ENCODE measurements at places on chromosomes 1 and 21. TPM values are rescaled to one million over a fixed set of nuclear protein-coding genes. Genes with fewer than 3 reads are reported as not detected.
A peak's percentile ranks its signal among the peaks of the same experiment; 100 is the strongest.

GRCh38 chr1:6389971-6390370 is 3.6 kb downstream of the ACOT7 start:
- DNase-seq: no peak

- DNase-seq: no peak
These were observed 187.4 kb downstream of the DISC1 start for GRCh38 chr1:231814021-231814420.

GRCh38 chr1:156368889-156369684 is at the start of gene RHBG:
Gene RHBG (plus strand): TSS chr1:156369211. CDS start chr1:156369250, 39 bp downstream.
- no peak for DNase-seq

GRCh38 chr1:246724731-246725095 is 504 bp downstream of the SCCPDH start:
- DNase-seq: peak; percentile 66

DNA sequence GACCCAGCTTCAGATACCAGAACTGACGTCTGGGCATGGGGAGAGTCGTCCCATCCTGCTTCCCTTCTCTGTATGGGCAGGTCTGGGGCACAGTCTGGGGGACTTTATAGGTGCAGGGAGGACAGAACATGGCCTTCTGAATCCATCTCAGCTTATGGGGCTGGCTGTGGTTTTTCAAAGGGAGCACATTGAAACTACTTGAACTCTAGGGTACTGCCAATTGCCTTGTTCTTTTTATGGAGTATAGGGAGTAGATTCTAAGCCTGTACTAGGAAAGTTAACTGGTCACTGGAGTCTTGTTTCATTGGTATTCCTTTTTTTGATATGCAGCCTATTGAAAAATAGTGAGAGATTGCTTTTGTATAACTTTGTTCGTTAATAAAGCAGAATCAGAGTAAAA is 90.2 kb downstream of the ATP5PO start:
- DNase-seq: no peak

- no peak for DNase-seq
These were observed 54.8 kb downstream of the PRKACB start for GRCh38 chr1:84198832-84199231.

GRCh38 chr1:169044296-169044695 is 62.2 kb upstream of the ATP1B1 start:
- no peak for DNase-seq

GRCh38 chr1:208243967-208244916 is at the start of gene PLXNA2:
Gene PLXNA2 (minus strand): TSS chr1:208244384. CDS start chr1:208217922, 26,462 bp downstream.
- DNase-seq: peak; percentile 84

GRCh38 chr1:241531195-241532161 is 700 bp upstream of the KMO start:
- peak; percentile 72 for DNase-seq

GRCh38 chr1:183812686-183813569 is 8.0 kb downstream of the RGL1 start:
- peak; percentile 57 for DNase-seq

DNA sequence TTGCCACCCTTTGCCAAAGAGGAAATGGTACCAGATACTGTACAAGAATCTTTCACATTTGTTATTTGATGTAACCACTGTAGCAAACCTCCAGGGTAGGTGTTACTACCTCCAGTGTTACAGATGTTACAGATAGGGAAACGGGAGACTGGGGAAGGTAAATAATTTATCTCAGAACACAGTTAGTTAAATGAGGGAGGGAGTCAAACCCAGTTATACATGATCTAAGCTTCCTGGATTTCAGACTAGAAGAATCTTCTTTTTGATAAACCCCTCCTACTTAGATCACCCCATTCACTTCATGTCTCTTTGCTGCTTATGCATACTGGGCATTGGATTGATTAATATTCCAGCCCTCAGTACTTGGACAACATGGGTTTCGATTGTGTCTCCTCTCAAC is 276.4 kb downstream of the HHAT start:
- no peak for DNase-seq

DNA sequence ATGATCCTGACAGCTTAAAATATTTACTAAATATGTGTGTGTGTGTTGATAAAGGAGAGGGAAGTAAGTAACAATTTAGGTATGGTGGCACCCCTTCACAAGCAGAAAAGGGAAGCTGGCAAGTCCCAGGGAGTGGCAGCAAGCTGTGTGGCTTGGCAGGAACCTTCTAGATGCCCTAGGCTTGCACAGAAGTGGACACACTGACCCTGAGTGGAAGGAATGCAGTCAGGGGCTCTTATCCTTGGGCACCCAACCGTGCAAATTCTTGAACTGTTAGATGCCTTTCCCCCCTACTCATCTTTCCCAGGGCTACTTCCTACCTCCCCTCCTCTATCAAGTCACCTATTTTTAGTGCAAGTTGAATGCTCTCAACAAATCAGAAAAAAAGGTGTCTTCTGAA is 18.9 kb downstream of the ACP6 start:
- DNase-seq: no peak

Gene OR14I1
- total RNA-seq: not detected

Gene OR2T34
- not detected for total RNA-seq

Gene TAS1R1
- not detected for total RNA-seq

Gene HCN3
- total RNA-seq: 0.97 TPM

Gene USH2A
- total RNA-seq: not detected

Gene CADM3
- total RNA-seq: not detected

Gene FASLG
- total RNA-seq: not detected

Gene GSTM5
- not detected for total RNA-seq

Gene CD247
- not detected for total RNA-seq

All from SJSA1 (cell line).